ENCODE measurements at places on chromosomes 2 and 18.

- no peak for DNase-seq
Observed at GRCh38 chr2:234161932-234162331, 111.4 kb downstream of the SPP2 start.

GRCh38 chr2:201064797-201065329, 6.6 kb downstream of the HYCC2 start:
- no peak for DNase-seq

- DNase-seq, result no peak
Observed at GRCh38 chr18:59672235-59672711, 24.9 kb downstream of the CCBE1 start.

- no peak for DNase-seq
Observed at GRCh38 chr2:16205631-16206030, 265.3 kb downstream of the MYCN start.

DNA sequence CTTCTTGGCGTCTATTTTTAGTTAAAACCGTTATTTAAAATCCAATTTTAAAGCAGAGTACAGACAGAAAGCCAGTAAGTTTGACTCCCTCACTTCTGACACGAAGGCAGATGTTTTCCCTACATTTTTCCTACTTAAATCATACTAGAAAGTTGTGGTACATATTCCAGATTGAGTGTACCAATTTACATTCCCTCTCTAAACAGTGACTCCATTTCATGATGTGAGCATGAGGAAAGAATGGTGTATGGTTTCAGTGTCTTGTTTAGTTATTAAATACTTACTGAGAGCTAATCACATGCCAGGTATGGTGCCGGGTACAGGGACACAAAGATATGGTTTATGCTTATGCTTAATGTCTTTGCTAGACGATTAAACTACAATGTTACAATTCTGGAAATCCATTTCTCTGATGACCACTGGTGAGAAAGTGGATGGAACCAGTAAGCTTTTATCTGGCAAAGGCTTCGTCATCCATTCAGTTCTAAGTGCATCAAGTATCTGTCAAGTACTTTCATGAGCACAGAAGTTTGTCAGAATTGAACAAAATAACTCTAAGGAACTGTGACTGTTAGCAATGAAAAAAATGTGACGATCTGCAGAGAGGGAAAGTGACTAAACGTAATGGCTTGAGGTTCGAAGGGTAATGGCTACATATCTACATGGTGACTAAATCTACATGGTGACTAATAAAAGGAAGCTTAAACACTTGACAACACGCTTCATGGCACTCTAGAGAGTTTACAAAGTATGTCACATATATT, 25.7 kb downstream of the MAP4K3 start:
- DNase-seq, result no peak

DNA sequence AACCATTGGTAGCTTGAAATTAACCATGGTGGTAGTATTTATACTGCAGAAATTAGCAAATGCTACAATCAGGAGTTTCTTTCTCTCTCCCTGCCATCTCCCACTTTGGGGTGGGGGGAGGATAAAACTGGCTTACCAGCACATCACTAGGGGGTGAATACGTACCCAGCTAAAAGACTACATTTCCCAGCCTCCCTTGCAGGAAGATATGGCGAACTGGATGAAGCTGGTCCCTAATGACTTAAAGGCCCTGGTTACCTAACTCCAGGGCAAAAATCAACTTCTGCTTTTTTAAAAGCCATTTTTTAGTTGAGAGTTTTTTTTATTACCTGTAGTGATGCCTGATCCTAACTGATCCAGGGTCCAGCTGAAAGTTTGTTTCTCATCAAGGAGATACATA, 70.3 kb upstream of the RAB12 start:
- DNase-seq, result no peak

DNA sequence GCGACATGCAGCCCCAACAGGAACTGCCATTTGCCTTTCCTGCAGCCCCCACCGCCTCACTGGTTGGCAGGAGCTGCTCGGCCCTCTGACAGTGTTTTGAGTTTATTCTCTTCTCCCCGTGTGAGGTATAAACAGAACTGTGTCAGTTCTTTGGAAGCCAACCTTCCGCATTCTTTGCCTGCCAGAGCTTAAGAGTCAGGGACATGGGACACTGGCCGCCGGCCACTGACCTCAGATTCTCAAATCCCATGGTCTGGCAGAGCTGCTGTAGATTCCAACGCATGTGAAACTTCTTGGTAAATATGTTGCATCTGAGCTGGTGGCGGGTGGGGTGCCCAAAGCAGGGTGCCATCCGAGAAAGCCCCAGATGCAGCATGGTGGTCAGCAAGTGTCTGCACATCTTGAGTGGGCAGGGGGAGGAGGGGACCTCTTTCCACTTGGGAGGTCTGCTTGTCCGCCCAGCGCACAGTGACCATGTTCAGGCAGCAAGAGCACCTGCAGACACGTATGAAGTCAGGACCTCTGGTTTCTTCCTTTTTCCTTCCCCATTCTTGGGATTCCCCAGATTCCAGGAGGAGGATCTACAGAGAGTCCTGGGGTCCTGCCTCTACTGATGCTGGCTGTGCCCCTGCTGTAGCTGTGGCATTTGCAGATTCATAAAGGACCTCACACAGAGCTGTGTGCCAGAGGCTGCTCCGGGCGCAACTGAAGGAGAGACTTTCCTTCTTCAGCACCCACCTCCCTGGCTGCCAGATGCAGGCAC, 23.8 kb downstream of the ASB18 start:
- no peak for DNase-seq

GRCh38 chr2:140718999-140719398, 1411.8 kb downstream of the LRP1B start:
- DNase-seq, result no peak

GRCh38 chr2:127220102-127220767, at the start of gene CYP27C1:
CYP27C1 (minus strand) TSS chr2:127220299; CDS start chr2:127220270, 29 bp downstream.
- DNase-seq, result no peak

DNA sequence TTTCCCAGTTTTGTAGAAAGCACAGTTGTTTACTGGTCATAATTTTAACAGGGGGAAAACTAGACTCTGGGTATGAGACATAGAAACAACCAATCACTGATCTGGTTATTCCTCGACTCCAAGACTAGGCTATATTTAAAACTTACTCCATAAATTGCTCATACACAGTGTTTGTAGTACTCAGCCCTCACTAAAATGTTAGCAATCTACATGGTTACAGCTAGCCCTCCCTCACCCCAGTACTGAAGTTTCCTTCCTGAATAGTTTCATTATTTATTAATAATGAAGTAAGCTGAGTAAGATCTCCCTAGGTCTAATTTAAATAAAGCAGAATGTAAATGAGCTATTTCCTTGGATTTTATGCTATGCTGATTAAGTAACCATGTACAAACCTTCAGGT, 275.1 kb downstream of the CDH20 start:
- DNase-seq, result no peak

- no peak for DNase-seq
Observed at GRCh38 chr18:53907921-53908320, 316.5 kb downstream of the MBD2 start.

GRCh38 chr2:128441341-128442052, 122.8 kb upstream of the HS6ST1 start:
- no peak for DNase-seq

- DNase-seq, result no peak
Observed at GRCh38 chr2:235936493-235936892, 231.7 kb downstream of the GBX2 start.

DNA sequence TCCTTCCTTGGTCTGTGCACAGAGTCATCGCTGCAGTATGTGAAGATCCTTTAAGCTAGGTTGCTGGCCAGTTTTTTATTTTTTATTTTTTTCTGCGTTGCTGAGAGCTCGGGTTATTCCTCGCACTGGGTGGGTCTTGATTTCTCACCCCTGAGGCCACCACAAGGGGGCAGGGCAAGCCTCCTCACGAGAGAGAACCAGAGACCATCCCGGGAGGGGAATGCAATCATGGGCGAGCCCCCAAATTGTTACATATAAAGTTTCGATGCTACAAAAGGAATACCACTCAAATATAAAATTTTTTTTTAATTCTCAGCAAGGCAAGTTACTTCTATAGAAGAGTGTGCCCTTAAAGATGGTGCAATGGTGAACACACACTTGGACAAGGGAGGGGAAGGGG, 24.9 kb downstream of the HTR2B start:
- no peak for DNase-seq

DNA sequence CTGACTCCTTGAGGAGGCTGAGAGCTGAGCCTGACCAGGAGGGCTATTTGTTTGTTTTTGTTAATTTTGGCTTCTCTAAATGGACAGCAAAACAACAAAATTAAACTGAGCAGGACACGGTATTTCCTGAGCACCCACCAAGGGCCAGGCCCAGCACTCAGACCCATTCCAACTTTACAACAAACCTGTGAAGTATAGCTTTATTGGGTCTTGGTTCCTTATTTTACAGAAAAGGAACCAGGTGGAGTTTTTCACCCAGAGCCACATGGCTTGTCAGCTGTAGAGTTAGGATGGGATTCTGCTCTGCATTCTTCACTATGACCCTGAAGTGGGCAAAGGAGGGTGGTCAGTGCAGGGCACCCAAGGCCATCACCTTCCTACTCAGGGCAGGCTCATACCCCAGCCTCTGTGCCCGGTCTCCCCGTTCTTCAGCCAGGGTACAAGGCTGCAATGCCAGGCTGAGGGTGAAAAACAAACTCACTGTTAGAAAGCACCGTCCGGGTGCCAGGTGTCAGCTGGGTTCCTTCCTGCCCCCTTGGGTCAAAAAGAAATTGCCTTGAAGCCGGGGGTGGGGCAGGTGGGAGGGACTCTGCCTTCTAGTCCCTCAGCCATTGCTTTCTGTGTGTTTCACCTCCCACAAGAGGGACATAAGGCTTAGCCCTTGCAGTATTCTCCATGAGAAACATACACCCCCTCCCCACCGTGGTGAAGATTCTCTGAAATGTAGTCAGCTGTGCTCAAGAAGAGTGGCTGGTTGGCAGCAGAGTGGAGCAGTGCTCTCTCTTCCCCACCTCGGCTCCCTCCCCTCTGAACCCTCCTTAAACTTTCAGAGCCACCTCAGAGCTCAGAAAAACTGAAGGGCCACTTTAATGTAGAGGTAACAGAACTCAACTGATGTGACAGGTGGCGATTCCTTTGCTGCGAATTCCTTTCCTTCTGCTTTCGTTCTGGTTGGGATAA, 2.2 kb downstream of the PSD4 start:
- no peak for DNase-seq

DNA sequence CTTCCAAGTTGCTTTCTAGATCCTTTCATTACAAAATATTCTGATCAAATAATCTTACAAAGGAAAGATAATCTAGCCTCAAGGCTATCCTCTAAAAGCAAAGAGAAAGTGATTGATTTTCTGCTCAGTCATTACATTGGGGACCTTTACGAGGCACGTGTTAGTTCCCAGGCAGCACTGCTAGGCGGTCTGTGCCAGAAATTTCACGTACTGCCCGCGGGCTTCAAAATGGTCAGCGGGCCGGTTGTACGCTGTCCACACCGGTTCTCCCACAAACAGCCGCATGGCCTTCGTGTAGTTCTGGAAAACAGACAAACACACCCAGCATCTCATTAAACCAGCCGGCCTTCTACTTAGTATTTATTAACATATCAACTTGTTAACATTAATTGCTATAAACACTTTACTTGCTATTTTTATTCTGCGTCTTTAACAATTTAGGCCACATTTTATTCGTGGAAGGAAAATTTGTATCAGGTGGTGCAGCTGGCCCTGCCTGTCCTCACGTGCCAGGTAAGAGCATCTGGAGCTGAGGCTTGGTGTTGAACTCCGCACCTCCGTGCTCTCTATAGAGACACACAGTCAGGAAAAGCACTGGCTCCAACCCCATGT, 20.4 kb downstream of the ADI1 start:
- DNase-seq, result no peak

DNA sequence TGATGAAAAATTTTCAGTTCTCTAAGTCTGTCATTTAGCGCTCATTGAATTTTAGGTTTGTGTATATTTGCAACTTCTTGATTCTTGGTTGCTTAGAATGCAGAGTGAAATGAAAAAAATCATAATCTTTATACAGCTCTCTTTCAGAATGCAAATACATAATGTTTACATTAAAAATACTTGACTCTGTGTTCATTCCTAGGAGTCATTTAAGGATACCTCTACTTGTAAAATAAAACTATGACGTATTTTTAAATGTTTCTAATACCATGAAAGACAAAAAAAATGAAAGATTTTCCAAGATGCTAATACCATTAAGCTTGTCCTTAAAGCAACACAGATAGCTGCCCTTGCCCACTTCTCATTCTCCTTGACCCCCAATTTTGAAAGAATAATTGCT, 259.0 kb downstream of the L3MBTL4 start:
- no peak for DNase-seq

DNA sequence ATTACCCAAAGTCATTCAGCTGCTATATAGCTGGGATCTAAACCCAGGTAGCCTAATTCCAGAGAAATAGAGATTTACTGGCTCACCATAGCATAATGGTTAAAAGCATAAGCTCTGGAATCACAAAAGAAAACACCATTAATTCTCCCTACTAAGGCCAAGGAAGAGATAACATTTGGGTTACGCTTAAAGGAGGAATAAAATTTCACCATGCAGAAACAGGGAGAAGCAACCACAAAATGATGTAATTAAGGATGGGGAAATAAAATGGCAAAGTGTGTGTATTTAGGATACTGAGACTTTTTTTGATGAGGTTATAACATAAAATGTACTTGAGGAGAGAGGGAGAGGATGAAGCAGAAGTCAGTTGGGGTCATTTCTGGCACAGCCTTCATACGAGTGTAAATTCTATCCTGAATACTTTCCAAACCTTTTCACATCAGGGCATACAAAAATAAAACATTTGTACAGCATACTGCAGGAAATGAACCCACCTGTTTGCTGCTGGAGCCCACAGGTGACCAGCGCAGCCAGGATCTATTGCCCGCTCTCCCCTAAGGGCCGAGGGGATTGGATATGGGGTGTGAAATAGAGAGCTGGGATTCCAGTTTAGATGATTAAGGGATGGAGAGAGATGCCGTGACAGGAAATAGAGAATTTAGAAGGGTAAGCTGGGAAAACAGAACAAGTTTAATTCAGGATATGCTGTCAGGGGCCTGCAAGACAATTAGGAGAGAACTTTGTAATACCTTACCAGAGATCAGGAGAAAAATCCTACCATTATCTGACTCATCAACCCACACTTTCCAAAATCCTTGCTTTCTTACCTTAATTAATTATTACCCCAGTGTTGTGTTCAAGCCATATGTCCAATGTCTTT, 43.8 kb upstream of the SERTAD2 start:
- no peak for DNase-seq

DNA sequence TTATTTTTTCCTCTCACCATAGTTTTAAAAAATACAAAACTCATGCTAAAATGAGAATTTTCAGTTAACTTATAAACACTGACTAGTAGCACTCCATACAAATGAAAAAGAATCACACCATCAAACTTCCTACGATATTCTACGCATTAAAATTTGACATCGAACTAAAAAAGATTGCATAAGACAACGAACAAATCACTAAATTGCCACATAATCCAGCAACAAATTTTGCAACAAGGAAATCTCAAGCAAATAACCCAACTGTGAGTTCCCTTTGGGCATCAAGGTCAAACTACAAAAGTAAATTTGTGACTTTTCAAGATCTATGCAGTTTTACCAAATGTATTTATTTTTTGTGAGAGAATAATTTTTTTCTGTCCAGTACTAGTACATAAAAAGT, 1.5 kb downstream of the MAP3K2 start:
- DNase-seq, result no peak
